Ascending aorta (tissue), 2 donors: ENCODE measurements at places on chromosomes 4 and X. TPM values are rescaled to one million over a fixed set of nuclear protein-coding genes. Genes with fewer than 3 reads are reported as not detected.

DNA sequence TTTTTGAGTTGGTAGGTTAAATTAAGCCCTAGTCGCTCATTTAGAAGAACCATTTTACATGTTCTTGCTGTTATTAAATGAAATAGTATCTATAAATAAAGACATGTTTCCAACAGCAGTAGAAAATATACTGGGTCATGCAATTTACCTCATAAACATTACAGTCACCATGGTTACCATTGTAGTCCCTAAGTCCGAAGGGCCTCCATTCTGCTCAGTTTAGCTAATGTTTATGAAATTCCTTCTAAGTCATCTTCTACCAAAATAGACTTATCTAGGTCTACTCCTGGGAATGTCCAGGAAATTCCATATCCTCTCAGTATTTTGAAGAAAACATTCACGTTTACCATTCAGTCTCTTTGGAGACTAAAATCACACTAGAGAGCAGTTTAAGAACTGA, 292.5 kb upstream of the DCAF8L1 start:
- H3K4me1 ChIP-seq = no peaks in the 10 kb centered on the region
- no peaks in the 10 kb centered on the region for H3K27me3 ChIP-seq
- H3K27ac ChIP-seq = no peak overlapping the region
- DNase-seq = no peak
- no peak overlapping the region for H3K4me3 ChIP-seq

Gene ADH1B
- total RNA-seq = 650 TPM

GRCh38 chr4:101762534-101762933, 28.0 kb upstream of the BANK1 start:
- H3K4me1 ChIP-seq = no peaks in the 10 kb centered on the region
- H3K27me3 ChIP-seq = no peaks in the 10 kb centered on the region
- DNase-seq = no peak
- H3K4me3 ChIP-seq = no peak overlapping the region

GRCh38 chr4:85149676-85150075, 183.2 kb upstream of the WDFY3 start:
- no peaks in the 10 kb centered on the region for H3K27me3 ChIP-seq
- H3K4me1 ChIP-seq = no peaks in the 10 kb centered on the region
- H3K4me3 ChIP-seq = no peak overlapping the region
- no peak for DNase-seq
- no peak overlapping the region for H3K27ac ChIP-seq

Gene UFSP2
- 8.6 TPM for total RNA-seq

Gene PGAM4
- total RNA-seq = not detected

Gene ADAMTS3
- 2.2 TPM for total RNA-seq

- no peak overlapping the region for H3K4me3 ChIP-seq
- peaks cover 8% of the 10 kb centered on the region for H3K36me3 ChIP-seq
- H3K27ac ChIP-seq = no peak overlapping the region
- H3K4me1 ChIP-seq = no peaks in the 10 kb centered on the region
- H3K27me3 ChIP-seq = no peaks in the 10 kb centered on the region
- DNase-seq = no peak
Measured at GRCh38 chrX:14913241-14913640, 40.0 kb downstream of the MOSPD2 start.

Gene ADH7
- not detected for total RNA-seq

- H3K27me3 ChIP-seq = no peaks in the 10 kb centered on the region
- H3K4me3 ChIP-seq = no peak overlapping the region
- H3K27ac ChIP-seq = no peak overlapping the region
- H3K36me3 ChIP-seq = no peaks in the 10 kb centered on the region
- DNase-seq = no peak
- no peaks in the 10 kb centered on the region for H3K4me1 ChIP-seq
Measured at GRCh38 chr4:165515201-165515600, 136.4 kb downstream of the CPE start.

GRCh38 chr4:141463678-141464077, 172.7 kb upstream of the IL15 start:
- no peak overlapping the region for H3K4me3 ChIP-seq
- no peak overlapping the region for H3K27ac ChIP-seq
- H3K27me3 ChIP-seq = no peaks in the 10 kb centered on the region
- DNase-seq = no peak

Gene CSAG1
- not detected for total RNA-seq

GRCh38 chr4:24794051-24794450, 1.3 kb upstream of the SOD3 start:
- H3K36me3 ChIP-seq = no peaks in the 10 kb centered on the region
- H3K4me1 ChIP-seq = no peaks in the 10 kb centered on the region
- H3K4me3 ChIP-seq = peak overlapping the region; percentile 59
- H3K27ac ChIP-seq = peak overlapping the region; percentile 97
- DNase-seq = no peak

DNA sequence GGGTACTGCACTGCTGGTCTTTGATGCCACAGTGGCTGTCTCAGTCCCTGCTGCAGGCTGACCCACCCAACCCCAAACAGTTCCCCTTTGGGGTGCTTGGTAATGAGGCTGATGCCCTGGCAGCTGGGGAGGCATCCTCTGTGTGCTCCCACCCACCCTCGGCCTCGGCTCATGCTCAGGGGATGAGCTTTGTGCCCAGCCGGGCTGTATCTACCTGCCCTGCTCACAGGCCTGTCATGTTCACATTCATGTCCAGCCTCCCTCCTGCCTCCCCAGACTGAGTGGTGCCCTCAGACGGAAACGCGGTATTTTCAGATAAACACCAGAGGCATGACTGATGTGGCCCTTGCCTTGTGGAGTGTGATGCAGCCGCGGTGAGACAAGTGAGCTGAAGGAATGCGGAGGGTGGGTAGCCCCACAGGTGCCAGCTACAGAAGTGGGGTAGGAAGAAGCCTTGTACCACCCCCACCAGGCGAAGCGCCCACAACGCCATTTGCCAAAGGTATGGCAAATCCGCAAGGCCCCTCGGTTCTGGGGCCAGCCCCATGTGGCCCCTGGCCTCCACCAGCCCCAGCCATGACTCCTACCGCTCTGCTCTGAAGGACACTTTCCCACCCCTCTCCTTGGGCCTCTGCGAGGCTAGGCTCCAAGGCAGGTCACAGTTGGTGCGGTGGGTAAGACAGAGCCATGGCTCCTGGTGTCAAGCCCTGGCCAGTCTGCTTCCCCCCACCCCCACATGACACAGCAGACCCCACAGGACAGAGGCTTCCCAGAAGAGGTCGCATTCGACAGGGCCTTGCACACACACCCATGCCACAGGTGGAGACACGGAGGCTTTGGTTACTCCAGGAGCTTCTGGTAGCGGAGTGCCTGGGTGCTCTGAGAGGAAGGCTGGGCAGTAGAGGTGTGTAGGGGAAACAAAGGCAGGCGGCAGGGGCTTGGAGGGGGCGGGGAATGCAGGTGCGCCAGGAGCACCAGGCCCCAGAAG, 1.8 kb upstream of the RENBP start:
- DNase-seq = no peak
- no peak overlapping the region for H3K4me3 ChIP-seq
- no peak overlapping the region for H3K27ac ChIP-seq
- H3K36me3 ChIP-seq = peaks cover 29% of the 10 kb centered on the region
- no peaks in the 10 kb centered on the region for H3K27me3 ChIP-seq

Gene GAGE12F
- total RNA-seq = not detected

GRCh38 chrX:79466636-79467035, 99.5 kb upstream of the ITM2A start:
- no peak for DNase-seq
- H3K4me3 ChIP-seq = no peak overlapping the region
- no peaks in the 10 kb centered on the region for H3K4me1 ChIP-seq
- H3K27ac ChIP-seq = no peak overlapping the region
- no peaks in the 10 kb centered on the region for H3K36me3 ChIP-seq

Gene CFAP99
- total RNA-seq = not detected

Gene LGI2
- total RNA-seq = 2.2 TPM

Gene MAGEA1
- total RNA-seq = not detected

Gene SHROOM2
- total RNA-seq = 7.5 TPM
